ENCODE measurements at places on chromosomes 11 and 22.

GRCh38 chr11:70737816-70738630 is 339.7 kb downstream of the CTTN start:
- no peak for DNase-seq

GRCh38 chr11:123303924-123304323 is 108.9 kb upstream of the CLMP start:
- DNase-seq = no peak

DNA sequence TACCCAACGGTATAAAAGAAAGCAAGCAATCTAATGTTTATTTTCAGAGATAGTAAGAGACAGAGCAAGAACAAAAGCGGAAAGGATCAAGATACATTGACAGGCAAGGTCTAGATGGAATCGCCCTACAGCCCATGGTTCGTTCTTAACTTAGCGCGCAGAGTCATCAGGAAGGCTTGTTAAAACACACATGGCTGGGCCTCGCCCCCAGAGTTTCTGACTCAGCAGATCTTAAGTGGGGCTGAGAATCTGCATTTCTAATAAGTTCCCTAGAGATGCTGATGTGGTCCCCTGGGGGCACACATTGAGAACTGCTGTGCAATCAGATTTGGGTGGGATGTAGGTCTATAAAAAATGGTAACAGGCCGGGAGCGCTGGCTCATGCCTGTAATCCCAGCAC is 35.8 kb upstream of the CHRM4 start:
- DNase-seq = no peak

GRCh38 chr11:12005476-12005875 is 3.0 kb downstream of the DKK3 start:
- DNase-seq = no peak

DNA sequence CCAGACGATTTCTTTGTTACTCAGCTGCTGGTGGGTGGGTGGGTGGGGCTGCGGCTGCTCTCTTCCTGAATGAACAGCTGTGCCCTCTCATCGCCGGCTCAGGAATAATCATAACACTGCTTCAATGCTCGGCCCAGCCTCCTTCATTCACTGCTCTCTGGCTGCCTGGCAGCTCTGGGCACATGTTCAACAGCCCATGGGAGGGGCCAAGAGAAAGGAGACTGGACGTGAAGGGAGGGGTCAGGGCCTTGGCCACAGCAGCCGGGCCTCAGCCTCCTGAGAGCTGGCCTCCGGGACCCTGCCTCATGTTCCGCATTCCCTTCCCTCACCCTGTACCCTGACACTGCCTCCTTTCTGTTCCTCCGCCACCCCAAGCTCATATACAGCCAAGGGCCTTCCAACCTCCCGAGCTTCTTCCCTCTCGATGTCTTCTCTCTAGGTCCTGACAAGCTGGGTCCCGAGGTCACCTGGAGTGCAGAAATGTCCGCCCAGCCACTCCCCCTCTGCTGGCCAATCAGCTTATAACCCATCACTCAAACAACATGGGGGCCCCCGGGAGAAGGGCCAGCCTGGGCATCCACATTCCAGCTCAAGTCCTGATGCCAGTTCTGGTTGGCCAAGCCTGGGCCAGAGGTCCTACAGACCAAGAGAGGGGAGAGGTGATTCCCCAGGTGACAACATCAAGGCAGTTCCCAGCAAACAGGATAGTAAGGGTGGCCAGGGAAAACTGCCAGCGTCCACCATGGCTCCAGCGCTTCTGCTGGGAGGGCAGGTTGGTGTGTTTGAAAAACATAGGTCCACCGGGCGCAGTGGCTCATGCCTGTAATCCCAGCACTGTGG is 3.2 kb upstream of the CSDC2 start:
- no peak for DNase-seq

DNA sequence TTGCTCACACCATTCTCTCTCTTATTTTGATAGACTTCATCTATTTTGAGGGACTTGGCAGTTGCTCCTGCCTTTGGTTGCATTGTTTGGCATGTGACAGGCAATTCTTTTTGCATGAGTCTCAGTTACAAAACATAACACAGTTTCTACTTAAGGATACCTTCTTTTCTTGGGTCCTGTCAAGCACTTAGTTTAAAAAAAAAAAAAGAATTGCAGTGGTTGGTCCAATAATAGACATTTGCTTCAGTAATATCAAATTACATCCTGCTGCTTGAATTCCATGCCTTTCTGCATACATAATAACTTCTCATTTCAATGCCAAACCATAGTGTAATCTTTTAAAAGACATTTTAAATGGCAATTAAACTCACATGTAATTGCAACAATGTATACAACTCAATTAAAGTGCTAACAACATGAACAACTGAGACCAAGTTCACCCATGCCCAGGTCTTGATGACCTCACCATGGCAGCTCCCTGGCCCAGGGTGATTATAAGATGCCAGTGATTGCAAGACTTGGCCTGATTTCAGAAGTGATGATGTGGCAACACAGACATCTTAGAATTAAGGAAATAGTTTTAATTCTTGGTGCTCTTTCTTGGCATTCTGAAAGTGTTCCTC is 32.2 kb upstream of the PLET1 start:
- DNase-seq = no peak

GRCh38 chr11:9525116-9525515 is 48.4 kb upstream of the WEE1 start:
- no peak for DNase-seq

GRCh38 chr22:47190957-47191670 is 428.7 kb downstream of the TBC1D22A start:
- no peak for DNase-seq

DNA sequence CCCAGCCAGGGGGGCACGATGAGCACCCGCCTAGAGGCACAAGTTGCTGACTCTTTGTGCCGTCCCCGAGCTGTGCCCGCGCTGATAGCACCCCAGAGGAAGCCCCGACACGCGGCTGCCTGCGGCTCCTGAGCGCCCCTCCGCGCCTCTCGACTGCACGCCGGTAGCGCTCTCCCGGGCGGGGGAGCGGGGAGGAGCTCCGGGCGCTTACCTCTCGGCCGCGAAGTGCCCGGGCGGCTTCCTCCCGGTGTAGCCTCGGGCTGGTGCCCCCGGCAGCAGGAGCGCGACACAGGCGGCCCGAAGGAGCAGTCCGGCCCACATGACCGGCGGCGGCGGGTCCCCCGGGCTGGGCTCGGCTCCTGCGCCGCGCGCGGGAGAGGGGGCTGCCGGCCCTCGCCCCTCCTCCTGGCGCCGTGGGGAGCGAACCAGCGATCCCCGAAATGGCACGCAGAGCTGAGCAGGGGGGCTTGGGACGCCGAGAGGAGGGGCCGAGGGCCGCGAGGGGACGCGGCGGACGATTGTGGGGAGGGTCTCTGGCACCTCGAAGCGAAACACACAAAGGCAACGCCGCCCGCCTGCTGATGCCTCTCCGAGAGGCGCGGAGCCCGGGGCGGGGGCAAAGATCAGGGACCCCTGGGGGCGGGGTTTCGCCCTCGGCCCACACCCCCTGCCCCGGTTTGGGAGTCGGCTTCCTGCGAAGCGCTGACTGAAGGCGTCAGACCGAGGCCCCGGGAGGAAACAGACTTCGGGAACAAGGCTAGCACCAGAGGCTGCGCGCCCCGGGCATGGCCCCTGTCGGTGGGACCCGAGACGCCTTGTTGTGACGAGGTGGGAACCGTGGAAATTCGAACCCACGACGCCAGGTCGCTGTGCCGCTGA is at the start of gene VWCE:
Gene VWCE, minus strand, starts transcription at position 600 of the 879 bp plus-strand sequence. Its CDS starts 279 bp downstream, at position 321.
- DNase-seq = peak; percentile 55

- DNase-seq = no peak
Observed at GRCh38 chr22:17952273-17952801, 72.0 kb downstream of the MICAL3 start.

DNA sequence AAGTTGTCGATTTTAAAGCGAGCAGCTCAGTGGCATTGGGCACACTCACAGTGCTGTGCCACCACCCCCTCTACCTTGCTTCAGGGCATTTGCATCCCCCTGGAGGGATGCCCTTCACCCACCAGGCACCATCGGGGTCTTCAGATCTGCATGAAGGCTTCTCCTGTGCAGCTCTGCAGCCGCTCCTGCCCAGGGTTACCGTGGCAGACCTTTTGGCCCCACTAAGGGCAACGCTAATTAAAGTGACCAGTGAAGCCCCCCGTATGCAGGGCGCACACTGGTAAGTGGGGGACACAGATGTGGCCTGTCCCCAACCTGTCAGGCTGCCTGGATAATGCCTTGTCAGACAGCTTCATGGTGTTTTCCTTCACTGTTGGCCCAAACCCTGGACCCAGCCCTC is 1117.7 kb downstream of the BRD1 start:
- no peak for DNase-seq

- no peak for DNase-seq
Observed at GRCh38 chr11:70381350-70381749, 17.0 kb upstream of the CTTN start.

- DNase-seq = no peak
Observed at GRCh38 chr11:75355051-75355450, 3.6 kb upstream of the ARRB1 start.

GRCh38 chr11:64629103-64629502 is 38.1 kb downstream of the SLC22A12 start:
- no peak for DNase-seq

- DNase-seq = no peak
Observed at GRCh38 chr22:17481424-17481823, 81.9 kb upstream of the SLC25A18 start.

- DNase-seq = no peak
Observed at GRCh38 chr11:7903940-7904339, 27.1 kb downstream of the OR10A6 start.

DNA sequence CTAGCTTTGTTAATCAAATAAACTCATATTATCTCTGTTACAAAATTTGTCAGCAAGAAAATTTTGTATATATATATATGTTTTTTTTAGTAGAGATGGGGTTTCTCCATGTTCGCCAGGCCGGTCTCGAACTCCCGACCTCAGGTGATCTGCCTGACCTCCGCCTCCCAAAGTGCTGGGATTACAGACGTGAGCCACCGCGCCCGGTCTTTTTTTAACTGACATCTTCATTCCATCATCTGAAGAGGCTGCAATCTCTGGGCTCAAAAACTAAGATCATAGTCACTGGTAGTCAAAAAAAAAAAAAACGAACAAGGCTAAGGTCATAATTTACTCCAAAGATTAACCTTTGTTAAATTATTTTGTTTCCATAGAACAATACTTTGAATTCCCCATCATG is 5.3 kb upstream of the KLHDC7B start:
- no peak for DNase-seq

- no peak for DNase-seq
Observed at GRCh38 chr11:19980388-19980787, 179.9 kb downstream of the DBX1 start.

GRCh38 chr22:48588878-48589450 is 1238.7 kb downstream of the BRD1 start:
- no peak for DNase-seq

- no peak for DNase-seq
Observed at GRCh38 chr11:45050111-45050510, 96.3 kb upstream of the PRDM11 start.

GRCh38 chr11:110158317-110159200 is 65.4 kb downstream of the ZC3H12C start:
- DNase-seq = no peak

- no peak for DNase-seq
Observed at GRCh38 chr11:106691807-106692365, 326.4 kb downstream of the GUCY1A2 start.

- DNase-seq = no peak
Observed at GRCh38 chr11:102313238-102313940, 3.9 kb upstream of the BIRC3 start.

DNA sequence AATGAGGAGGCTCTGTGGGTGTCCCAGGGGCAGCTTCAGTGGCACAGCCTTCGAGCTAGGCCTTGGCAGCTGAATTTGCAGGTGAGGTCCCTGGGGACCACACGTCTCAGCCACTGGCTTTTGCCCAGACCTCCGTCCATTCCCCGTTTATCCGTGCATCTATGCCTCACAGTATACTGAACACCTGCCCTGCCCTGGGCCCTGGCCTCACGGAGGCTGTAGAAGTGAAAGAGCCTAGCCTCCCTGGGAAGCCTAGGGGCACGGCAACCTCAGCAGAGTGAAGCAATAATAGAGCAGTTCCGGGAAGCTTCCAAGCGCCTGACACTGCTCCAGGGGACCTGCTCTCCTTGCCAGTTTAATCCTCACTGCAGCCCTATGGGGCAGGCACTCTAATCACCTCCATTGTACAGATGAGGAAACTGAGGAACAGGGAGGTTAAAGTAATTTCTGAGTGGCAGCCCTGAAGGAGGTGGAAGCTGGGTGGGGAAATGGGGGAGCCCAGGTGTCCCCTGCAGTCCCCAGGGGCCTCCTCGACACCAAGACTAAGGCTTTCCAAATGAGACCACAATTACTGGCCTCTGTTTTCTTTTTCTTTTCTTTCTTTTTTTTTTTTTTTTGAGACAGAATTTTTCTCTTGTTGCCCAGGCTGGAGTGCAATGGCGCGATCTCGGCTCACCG is 2.7 kb upstream of the NFAM1 start:
- DNase-seq = no peak

DNA sequence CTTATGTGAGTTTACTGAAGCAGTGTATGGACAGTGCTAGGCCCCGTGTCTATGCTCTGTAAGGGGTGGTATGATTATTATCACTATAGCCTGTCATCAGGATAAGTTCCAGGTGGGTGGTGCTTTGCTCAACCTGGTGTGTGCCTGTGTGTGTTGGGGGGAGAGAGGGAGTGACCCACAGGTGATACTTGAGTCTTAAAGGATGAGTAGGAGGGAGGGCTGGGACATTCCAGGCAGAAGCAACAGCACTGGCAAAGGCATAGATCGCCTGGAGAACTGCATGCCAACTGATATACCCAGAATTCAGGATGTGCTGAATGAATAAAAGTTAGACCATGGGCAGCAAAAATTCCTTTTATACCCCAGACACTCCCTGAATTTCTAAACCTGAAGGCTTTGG is 4.5 kb downstream of the KIAA1671 start:
- DNase-seq = no peak

DNA sequence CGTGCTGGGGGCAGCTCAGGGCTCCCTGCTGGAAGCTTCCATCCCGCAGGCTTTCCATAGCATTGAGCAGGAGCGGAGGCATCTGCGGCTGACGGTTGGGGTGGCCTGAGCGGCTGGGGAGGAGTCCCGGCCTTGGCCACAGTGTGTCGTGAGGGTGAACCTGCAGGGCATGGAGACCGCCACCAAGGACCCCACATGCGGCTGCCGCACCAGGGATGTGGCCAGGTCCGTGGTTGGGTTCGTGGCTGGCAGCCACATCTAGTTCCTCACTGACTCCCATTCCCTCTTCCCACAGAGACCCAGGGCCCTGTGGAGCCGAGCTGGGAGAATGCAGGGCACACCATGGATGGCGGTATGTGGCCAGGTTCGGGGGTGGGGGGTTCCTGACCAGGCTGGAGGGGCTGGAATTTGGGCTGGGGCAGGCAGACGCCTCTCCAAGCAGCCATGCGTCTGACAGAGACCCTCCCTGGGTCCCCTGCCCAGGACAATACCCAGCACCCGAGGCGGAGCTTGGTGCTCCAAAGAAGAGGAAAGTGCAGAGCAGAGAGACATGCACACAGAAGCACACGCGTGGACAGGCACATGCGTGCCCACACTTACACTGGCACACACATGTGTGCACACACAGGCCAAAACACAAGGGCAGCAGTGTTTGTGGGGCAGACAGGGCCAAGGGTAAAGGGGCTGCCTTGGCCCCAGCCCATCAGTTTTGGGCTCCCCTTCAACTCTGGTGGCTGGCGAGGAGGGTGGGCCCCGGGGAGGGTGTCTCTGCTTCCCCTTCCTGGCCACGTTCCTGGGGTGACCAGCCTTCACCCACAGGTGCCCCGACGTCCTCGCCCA is 2.7 kb downstream of the MUC5B start:
- no peak for DNase-seq

- DNase-seq = no peak
Observed at GRCh38 chr11:76839311-76839710, 21.4 kb upstream of the ACER3 start.
